ENCODE measurements at places on chromosomes 4 and X.

GRCh38 chr4:8779490-8779932 is 92.1 kb downstream of the HMX1 start:
- no peak for DNase-seq

- no peak for DNase-seq
Measured at GRCh38 chr4:30825008-30825770, 105.0 kb downstream of the PCDH7 start.

DNA sequence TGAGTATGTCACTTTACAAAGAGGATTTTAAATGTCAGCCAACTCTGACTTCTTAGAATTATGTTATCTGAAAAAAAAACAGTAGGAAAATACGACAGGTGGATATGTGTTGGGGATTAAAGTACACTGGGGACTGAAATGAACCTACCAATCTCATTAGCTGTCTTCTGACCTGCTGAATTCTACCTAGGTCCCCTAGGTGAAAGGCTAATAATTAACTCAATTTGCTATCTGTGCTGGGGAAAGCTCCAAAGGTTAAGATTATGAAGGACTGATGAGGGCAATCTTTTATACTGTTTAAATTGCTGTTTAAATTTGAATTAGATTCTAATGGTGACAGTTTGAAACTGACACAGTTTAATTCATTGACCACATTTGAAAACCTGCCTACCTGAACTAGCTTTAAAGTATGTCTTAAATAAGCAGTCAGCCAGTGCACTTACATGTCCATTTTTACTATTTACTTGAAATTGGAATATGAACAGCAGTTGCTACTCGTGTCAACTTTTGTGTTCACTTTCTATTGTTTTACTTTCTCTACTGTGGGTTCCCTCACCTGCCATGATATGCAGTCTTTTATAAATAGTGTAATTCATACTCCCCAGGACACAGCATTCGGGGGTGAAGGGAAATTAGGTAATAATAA is 977.3 kb downstream of the C4orf33 start:
- DNase-seq: no peak

GRCh38 chr4:85823295-85823694 is 348.3 kb downstream of the ARHGAP24 start:
- DNase-seq: no peak

DNA sequence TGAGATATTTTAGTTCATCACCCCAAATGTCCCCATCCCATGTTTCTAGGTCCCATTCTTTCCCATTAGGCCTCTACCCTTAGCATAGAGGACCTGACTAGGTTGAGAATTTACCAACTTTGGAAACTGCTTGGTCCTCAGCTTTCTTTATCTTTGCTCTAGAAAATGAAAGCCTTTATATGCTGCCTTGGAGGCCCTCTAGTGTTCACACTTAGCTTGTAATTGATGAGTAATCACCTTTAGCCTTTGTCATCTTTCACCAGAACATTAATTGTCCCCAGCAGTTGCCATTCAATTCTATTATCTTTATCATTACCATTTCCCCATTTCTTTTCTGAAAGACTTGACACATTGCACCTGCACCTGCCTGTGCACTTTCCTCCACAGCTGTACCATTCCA is 589.2 kb upstream of the NR3C2 start:
- DNase-seq: no peak

- DNase-seq: peak; percentile 14
Measured at GRCh38 chr4:6134612-6135220, 65.6 kb downstream of the JAKMIP1 start.

DNA sequence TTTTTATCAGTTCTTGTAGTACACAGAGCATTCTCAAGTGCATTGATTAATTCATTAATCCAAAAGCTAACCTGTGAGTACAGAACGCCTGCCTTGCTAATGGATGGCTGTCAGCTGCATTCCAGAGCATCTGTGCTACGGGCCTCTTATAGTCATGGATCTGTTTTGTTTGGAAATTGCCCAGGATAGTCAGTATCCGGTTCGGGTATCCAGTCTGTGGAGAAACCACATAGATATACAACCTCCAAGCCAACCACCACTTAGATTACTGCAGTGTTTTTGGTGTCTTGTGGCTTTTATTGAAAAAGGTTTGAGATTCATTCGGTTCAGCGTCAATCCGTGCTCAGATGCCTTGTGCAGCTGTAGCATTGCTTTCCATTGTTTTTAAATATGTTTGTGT is 4.0 kb downstream of the LAP3 start:
- no peak for DNase-seq

DNA sequence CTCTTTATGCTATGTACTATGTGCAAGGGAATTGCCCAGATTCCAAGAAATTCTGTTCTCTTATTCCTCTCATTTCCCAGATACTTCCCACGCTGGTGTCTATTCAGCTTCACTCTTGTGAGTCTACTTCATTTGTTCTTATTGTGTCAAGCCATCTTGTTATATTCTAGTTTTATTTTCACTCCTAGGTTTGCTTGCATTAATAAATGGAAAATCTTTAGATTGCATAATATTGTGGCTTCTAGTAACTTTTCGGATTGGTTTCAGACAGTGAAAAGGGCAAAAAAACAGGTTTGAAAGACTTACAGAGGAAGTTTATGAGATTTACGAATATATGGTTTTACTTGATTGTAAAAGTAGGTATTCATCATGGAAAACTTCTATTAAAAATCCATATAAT is 128.4 kb downstream of the BTC start:
- no peak for DNase-seq

DNA sequence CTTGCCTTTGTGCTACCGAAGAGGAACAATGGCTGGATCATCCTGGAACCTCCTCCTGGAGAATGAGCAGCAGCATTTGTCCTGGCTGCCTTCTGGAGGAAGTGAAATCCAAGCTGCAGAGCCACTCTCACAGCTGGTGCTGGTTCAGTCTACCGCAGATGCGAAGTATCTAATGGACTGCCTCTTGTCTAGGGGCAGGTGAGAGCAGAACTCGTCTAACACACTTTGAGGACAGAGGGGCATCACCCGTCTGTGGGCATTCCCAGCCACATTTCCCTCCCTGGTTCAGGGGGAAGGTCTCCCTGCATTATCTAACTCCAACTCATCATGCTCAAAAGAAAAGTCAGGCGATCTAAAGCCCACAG is 338.2 kb upstream of the GATB start:
- no peak for DNase-seq

GRCh38 chr4:187190390-187190789 is 466.7 kb upstream of the FAT1 start:
- no peak for DNase-seq

All from T-helper 9 cell (primary cell).